Astrocyte of the spinal cord (primary cell): ENCODE measurements at places on chromosomes 11 and 22.

DNA sequence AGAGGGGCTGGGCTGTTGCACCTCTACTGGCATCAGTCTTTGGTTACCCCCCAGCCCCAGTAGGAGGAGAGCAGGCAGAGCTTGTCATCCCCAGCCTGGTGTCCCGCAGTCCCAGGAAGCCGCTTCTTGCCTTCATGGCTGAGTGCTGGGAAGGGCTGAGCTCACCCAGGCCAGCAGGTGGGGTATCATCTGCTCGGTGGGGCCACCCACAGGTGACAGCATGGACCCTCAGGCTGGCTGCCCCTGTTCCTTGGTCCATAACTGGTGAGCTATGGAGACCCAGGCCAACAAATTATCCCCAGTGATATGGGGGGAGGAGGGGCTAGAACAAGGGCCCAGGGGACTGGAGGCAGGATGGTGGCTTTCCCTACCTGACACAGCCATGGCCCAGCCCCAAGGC lies 6.5 kb upstream of the RHOD start:
- DNase-seq = no peak

DNA sequence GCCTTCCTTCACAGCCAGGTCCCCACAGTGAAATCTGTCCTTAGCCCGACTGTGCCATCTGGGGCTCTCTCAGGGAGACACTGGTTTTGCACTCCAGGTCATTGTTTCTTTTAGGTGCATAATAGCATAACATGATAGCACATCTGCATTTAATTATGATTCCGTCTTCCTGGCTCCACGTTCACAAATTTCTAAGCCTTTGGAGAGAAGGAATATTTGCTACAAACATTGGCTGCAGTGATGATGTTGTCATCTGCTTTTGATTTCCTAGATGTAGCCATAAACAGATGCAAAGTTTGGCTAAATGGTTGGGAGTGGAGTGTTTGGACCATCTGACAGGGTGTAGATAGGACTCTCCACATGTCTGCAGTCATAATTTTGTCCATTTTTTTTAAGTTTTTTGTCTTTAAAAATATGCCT lies 12.0 kb upstream of the CAT start:
- DNase-seq = peak; percentile 57

DNA sequence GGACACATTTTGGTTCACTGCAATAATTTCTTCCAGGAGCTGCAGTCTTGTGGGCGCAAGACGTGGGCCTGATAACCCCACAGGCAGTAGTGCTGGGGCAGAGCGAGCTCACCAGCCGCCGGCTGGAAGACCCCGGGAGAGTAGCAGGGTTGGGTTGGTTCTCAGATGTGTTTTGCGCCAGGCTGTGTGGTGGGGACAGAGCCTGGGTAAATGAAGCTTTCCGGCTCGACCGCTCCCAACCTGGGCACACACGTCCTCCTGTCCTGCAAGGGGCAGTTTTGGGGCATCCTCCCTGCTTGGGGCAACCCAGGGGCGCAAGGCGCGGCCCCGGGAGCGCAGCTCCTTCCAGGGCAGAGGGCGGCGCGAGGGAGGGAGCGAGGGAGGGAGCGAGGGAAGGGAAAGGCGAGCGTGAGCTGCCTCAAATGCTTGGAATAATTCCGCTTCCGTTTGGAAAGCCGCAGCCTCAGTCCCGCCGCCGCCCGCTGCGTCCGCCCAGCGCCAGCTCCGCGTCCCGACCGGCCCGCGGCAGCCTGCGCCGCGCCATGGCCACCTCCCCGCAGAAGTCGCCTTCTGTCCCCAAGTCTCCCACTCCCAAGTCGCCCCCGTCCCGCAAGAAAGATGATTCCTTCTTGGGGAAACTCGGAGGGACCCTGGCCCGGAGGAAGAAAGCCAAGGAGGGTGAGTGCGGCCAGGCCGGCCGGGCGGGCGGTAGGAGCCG lies at the start of gene PARVA:
TSS of gene PARVA (plus strand) at position 466 of the 718 bp plus-strand sequence. CDS start at position 543, 77 bp downstream.
- peak; percentile 78 for DNase-seq

GRCh38 chr22:30607300-30607930 lies 441 bp downstream of the TCN2 start:
- no peak for DNase-seq

GRCh38 chr22:49629586-49630447 lies 197.9 kb downstream of the BRD1 start:
- no peak for DNase-seq

DNA sequence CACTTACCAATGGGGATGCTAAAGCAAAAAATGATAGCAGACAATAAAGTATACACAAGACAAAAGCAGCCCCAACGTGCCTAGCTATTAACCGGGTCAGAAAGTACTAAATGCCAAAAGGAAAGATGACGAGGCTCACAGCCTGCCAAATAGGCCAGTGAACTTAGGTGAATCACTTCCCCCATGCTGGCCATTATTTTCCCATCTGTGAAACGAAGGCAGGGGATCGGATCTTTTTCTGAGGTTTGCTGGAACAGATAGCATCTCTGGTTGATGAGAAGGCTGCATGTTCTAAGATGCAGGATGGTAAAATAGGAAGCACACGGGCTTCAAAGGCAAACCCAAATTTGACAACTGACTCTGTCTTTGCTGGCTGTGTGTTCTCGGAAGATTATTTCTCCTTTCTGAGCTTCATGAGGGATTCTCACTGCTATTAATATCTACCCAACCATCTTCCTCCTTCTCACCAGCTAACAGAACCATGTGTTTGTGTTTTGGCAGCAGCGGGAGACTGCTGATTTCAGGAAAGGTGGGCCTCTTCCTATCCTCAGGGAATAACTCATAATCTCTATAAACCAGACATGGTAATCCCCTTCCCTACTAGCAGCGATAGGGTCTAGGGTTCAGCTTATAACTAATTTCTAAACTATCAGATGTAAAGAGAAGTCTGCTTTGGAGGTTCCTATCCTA lies 390.7 kb downstream of the LARGE1 start:
- DNase-seq = peak; percentile 23

- DNase-seq = peak; percentile 81
These were observed 801 bp upstream of the TXNRD2 start for GRCh38 chr22:19942157-19943081.

- DNase-seq = peak; percentile 34
These were observed 16.7 kb upstream of the UCP3 start for GRCh38 chr11:74025467-74026166.

DNA sequence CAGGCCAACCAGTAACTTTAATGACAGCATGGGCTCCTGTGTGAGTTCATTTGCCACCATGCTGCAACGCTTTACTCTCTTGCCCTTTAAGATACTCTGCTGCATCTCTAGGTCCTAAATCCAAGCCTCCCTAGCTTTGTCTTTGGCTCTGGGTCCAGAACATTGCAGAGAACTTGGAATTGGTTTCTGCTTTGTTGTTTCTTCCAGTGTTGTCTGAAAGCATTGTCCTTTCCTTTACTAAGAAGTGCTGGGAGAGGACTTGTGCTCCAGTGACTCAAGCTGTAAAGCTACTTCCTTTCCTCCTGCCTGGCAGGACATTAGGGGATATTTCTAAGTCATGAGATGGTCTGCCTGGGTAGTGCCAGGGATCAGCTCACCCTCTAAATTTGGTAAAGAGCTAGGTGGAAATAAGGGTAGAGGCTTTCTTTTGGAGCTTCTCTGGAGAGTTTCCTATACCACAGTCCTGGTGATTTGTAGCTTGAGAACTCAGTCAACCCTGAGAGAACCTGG lies 202.5 kb upstream of the CADM1 start:
- DNase-seq = peak; percentile 15

DNA sequence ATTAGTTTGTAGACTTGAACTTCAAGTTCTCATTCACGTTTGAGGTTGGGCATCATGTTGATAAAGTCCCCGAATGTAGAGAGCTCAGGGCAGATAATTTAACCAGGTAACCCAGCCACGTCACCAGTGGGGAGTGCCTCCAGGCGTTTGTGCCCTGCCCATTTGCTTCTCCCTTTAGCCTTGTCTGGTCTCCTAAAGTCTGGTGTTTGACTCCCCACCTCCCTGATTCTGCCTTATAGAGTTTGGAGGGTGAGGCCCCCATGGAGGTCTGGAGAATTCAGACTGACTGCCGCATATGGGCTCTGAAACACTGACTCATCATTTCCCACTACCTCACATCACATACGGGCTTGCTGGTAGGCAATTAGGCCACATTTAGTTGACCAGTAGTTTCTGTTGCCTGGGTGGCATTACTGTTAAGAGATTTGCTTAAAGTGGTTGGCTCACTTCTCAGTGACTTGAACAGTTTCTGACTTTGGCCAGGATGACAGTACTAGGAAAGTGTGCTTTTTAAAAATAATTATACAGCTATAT lies 99.3 kb upstream of the GAL start:
- DNase-seq = peak; percentile 22

- DNase-seq = no peak
These were observed 527 bp upstream of the MRPL48 start for GRCh38 chr11:73787051-73787642.

- DNase-seq = no peak
These were observed 938 bp downstream of the FXYD6 start for GRCh38 chr11:117875382-117876058.

DNA sequence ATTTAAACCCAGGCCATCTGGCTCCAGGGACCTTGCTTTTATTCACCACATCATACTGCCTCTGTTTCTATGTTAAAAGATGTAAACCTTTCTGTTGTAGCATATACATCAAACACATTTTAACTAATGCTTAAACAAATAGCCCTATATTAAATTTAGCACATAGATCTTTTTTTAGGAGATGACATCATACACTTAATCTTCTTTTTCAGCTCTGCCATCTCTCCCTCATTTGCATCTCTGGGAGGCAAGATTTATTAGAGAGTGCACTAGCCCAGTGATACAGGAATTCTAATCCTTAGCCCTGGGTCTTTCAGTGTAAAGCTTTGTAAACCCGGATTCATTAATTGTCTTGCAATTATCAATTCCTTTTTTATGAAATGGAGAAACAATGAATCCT lies 13.6 kb downstream of the OR5D16 start:
- no peak for DNase-seq

- peak; percentile 9 for DNase-seq
These were observed 119.5 kb downstream of the APOL5 start for GRCh38 chr22:35837101-35837727.

DNA sequence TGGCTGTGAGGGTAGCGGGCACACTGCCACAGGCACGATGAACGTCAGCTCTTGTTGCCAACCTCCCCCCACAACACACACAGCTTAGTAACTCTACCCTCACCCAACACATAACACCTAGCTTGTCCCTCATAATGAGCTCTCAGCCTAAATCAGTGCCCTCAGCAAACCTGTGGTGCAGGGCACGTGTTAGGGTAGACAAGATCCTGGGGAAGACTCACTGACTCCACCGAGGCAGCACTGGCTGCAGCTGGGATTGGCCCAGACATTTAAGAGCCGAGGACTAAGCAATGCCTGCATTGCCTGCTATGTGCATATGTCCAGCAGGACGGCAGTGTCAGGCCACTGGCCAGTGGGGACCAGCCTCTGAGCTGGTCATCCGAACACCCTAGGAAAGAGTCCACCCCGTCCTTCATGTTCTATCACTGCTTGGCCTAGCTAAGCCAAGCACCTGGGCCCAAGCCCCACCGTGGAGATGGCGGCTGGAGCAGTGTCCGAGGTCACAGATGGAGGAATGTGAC lies 32.9 kb upstream of the TRIM29 start:
- DNase-seq = no peak

GRCh38 chr22:45692549-45692948 lies 20.9 kb downstream of the ATXN10 start:
- DNase-seq = peak; percentile 54

GRCh38 chr11:8512547-8512946 lies 81.5 kb downstream of the STK33 start:
- DNase-seq = no peak

DNA sequence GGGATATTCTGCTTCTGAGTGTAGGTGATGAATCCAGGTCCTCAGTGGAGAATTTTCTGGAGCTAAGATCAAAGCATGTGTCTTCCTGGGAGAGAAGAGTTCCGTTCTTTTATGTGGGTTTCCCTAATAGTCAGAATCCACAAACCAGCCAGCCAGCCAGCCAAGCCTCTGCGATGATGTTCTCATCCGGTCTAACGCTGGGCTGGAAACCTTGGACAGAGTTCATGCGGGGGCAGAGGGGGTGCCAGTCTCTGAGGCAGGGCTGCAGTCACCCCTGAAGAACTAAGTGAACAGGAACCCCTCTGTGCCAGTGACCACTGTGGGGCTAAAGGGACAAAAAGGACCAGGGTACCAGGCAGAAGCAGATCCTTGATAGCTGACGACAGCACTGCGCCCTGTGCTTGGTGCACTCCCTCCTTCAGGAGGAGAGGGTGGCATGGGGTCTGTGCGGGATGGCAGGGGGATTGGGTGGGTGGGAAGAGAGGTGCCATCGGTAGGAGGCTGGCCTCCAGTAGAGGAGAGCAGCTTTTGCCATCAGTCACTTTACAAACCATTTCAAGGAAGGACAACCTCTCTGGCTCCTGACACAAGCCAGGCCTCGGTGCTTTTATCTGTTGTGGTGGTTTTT lies 27.1 kb downstream of the ADAMTS15 start:
- no peak for DNase-seq

DNA sequence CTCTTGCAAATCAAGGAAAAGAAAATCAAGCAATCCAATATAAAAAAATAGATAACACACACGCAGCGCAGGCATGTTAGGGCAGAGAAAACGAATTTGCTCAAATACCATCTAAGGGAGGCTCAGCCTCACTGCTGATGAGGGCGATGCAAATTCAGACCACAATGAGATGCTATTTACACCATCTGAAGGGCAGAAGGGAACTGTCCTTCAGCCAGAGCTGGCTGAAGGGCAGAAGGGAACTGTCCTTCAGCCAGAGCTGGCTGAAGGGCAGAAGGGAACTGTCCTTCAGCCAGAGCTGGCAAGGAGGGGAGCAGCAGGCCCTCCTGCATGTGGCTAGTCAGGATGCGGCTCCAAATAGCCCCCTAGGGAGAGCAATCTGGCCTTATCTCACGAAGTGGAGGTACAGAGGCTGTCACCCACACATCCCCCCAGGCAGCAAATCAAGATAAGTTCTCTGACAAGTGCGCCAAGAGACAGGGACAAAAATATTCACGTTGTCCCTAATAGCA lies 7.6 kb upstream of the SLC39A13 start:
- DNase-seq = no peak

DNA sequence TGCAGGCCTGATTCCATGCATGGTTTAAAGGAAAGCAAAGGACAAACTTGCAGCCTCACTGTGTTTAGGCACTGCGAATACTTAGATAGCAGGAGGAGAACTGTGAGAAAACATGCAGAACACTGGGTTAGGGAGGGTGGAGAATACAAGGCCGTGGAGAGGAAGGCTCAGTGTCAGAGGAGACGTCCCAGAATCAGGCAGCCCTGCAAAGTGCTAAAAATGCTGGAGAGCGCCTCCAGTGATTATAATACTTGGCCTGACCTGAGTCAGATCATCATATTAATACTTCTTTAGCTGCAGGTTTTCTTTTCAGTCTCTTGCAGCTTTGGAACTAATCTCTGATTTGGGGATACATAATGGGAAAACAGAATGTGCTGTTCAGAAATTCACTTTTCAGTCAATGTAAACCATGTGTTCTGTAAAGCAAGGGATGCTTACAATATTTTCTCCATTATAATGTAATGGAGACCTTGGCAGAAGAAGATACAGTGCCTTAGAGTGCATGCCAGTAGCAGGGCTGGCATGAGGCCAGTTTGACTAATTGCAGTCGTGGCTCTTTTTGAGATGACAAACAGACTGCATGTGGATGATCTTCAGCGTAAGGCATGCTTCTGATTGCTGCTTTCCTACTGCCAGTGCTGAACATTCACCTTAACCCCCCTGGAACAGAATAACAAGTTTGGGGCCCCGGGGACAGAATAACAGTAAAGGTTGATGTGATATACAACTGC lies 16.8 kb downstream of the EXT2 start:
- peak; percentile 37 for DNase-seq
